Stimulated activated CD4-positive, alpha-beta T cell treated with anti-CD3 and anti-CD28 coated beads, Interleukin-4, amount 100 ng/mL, for 4 hours (primary cell): ENCODE measurements at places on chromosomes 2 and 18.

DNA sequence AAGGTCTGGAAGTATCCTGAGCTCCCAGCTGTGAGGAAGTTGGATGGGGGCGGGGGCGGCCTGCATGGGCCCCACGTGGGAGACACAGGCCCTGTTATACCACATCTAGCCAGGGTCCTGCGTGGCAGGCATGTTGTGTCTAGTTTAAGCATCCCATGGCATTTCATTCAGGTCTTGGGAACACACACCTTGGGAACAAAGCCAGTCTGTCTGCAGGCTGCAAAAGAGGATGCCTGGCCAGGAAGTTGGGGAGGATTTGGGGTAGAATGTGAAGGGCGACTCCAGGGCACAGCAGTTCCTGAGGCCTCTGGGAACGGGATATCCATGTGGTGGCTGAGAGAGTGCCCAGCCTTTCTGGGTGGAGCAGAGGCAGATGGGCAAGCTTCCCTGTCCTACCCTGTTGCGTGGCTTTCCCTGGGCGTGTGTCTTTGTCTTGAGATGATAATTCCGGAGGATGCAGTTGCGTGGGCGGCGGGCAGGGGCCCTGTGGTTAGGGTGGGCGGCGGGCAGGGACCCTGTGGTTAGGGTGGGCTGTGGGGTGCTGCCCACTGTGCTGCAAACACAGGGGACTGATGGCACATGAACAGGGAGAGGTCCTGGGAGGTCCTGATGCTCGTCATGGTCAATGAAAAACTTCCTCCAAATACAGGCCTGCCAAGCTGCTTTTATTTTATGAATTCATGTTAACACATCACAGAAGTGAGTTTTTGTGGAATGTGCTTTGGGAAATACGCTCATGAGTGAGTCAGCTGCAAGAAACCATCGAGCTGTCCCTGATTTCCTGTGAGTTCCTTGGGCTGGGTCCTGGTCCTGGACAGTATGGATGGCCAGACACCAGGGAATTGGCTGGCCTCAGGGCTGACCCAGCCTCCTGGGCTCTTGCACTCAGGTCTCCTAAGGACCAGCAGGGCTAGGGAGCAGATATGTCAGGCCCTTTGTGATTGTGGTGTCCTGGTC, 90.0 kb upstream of the HS6ST1 start:
- DNase-seq, result no peak

- DNase-seq, result no peak
Measured at GRCh38 chr2:68110102-68110501, 47.3 kb upstream of the C1D start.

DNA sequence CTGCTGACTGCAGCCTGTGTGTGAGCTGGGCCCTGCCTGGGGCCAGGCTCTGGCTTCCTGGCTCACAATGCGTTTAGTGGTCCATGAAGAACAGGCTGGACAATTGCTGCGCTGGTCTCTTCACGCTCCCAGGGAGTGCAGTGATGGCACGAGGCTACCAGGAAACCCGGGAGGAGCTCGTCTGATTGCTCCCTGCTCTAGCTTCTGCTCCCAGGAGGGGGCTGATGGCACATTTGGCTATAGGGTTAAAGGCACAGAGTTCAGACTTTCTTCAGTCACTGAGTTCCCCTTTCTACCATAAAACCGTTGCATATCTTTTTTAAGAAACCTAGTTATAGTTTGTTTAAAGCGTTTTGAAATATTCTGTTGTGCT, 60.1 kb downstream of the KCNF1 start:
- no peak for DNase-seq

DNA sequence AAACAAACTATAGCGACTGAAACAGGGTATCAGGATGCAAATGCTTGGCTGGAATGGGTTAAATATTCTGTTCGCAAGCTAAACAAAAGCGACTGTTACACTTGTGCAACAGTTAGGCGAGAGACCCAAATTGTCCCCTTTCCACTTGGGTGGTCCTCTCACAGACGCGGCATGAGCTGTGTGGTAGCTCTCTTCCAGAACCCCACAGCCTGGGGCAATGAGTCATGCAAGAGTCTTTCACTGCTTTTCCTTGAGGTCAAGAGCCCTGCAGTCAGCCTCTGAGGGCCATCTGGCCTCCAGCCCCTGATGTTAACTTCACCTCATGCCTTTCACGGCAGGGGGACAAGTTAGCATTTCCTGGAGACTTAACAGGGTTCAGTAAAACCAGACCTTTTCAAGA, 25.7 kb downstream of the SULT1C4 start:
- DNase-seq, result no peak
